CD4-positive, alpha-beta T cell treated with Interferon alpha-2 for 1 hour (primary cell): ENCODE measurements at places on chromosomes 4 and X.
A peak's percentile ranks its signal among the peaks of the same experiment; 100 is the strongest.

GRCh38 chr4:156723951-156724668, 247.5 kb downstream of the PDGFC start:
- no peak for DNase-seq

DNA sequence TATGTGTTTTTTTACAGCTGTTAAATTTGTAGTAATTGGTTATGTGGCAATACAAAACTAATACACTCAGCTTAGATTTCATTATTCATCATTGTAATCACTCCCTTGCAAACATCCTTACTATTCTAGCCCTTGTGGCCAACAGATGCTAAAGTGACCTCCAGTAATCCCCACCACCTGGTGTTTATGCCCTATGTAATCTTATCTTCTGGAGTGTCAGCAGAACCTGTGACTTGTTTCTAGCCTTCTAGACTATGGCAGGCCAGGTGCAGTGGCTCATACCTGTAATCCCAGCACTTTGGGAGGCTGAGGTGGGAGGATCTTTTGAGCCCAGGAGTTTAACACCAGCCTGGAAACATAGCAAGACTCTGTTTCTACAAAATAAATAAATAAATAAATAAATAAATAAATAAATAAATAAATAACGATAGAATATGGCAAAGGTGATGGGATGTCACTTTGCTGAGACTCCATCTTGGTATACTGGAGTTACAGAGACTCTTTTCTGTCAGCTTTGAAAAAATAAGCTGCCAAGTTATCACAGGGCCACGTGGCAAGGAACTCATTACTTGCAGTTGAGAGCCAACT, 12.3 kb upstream of the TSR2 start:
- no peak for DNase-seq

GRCh38 chr4:152460488-152460887, 75.4 kb downstream of the FBXW7 start:
- DNase-seq: no peak

DNA sequence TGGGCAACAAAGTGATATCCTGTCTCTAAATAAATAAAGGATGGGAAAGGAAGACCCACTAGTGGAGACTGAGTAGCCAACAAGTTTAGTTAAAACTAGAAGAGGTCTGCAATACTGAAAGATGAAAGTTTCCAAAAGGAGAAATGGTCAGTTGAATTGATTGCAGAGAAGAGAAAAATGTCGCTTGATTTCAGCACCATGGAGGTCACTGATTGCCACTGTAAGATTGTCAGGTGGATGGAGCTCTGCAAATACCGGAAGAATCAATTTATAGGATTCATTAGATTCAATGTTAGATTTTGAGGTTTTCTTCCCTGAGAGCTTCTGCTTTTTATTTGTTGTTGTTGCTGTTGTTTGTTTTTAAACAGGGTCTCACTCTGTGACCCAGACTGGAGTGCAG, 5.4 kb upstream of the FNIP2 start:
- no peak for DNase-seq

DNA sequence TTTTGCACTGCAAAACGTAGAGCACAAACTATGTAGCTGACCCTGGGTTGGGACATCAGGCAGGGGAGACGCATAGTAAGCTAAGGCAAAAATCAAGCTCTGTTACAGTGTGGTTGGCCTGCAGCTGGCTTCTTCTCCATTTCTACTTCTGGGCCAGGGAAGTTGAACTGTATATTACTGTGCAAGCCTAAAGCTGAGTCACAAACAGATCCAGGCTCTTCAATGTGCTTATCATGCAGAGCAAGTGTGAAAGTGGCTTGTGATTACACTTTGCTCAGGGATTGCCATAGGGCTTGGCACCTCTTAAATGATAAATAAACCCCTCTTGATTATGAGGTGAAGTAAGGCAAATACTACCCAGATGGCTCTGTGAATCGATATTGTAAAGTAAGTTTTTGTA, 40.5 kb downstream of the CLDN34 start:
- no peak for DNase-seq

DNA sequence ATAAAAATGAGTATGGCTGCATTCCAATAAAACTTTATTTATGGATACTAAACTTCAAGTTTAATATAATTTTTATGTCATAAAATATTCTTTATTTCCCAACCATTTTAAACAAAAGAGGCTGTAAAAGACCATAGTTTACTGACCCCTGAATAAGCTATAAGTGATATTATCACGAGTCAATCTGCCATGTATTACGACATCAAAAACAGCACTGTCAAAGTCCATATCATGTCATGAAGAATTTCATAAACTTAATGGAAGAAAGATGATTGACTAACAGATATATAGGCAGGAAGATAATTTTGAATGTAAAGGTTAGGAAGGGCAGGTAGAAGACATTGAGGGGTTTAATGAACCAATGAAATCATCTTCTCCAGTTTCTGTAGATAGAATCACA, 18.2 kb downstream of the TMEM156 start:
- no peak for DNase-seq

GRCh38 chr4:157667836-157668235, 447.3 kb downstream of the GRIA2 start:
- DNase-seq: no peak

DNA sequence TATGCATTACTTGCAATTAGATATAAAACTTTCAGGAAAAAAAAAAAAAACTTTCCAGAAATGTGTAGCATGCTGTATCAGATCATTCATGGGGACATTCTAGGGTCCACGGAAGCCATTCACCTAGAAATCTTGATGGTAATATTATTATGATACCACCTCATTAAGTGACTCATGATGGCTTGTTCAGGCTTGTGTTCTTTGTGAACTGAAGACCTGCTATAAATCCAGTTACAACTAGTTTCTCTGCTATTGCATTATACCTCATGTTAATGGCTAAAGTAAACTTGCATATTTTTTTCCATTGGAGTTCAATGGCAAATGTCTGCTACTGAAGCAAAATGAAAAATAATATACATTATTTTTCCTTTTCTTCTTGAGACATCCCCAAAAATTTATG, 35.3 kb upstream of the PTPN13 start:
- no peak for DNase-seq

GRCh38 chr4:164536814-164537213, 217.1 kb upstream of the SMIM31 start:
- DNase-seq: no peak

- no peak for DNase-seq
Observed at GRCh38 chr4:17168571-17168970, 270.1 kb upstream of the LDB2 start.

DNA sequence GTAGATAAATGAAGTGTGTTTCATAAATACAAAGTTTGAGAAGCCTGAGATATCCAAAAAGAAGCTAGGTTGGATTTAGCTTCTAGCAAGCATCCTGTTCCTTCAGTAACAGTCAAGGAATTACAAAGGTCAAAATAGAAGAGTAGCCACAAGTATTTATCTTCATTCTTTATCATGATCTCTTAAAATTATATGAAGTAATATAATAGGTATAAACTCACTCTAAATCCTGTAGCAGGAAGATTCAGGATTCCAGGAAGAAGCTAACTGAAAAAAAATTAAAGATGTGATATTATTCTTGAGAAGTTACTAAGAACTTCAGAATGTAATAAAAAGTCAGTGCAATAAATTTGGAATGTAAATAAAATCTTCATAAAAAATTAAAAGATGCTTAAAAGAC, 31.1 kb upstream of the RXFP1 start:
- DNase-seq: no peak

GRCh38 chr4:89509708-89510281, 202.2 kb upstream of the GPRIN3 start:
- DNase-seq: peak; percentile 43
